Dermis lymphatic vessel endothelial cell (primary cell): ENCODE measurements at places on chromosomes 7 and 10. TPM values are rescaled to one million over a fixed set of nuclear protein-coding genes. Genes with fewer than 3 reads are reported as not detected.

The ZNF775 gene
- total RNA-seq = 5.8 and 6.1 TPM in 2 replicates

The CYP3A7 gene
- not detected in 2 replicates for total RNA-seq

The KCNMA1 gene
- 0.43 and 1.1 TPM in 2 replicates for total RNA-seq

The TRPV5 gene
- total RNA-seq = not detected in 2 replicates

The UNCX gene
- not detected in 2 replicates for total RNA-seq

The CFAP43 gene
- total RNA-seq = 0.17 TPM in 1 of 2 replicates, not detected in the other

The NANOS1 gene
- total RNA-seq = 0.43 and 0.54 TPM in 2 replicates
